ENCODE measurements at places on chromosomes 1 and 21.
A peak's percentile ranks its signal among the peaks of the same experiment; 100 is the strongest.

GRCh38 chr1:58162952-58163550, 383.5 kb downstream of the OMA1 start:
- DNase-seq = peak; percentile 3

GRCh38 chr21:41507521-41508414, at the start of gene TMPRSS2:
TMPRSS2 (minus strand) TSS chr21:41508158; CDS start chr21:41498133, 10,025 bp downstream.
- no peak for DNase-seq

GRCh38 chr21:42627527-42628289, 25.7 kb upstream of the PDE9A start:
- DNase-seq = no peak

DNA sequence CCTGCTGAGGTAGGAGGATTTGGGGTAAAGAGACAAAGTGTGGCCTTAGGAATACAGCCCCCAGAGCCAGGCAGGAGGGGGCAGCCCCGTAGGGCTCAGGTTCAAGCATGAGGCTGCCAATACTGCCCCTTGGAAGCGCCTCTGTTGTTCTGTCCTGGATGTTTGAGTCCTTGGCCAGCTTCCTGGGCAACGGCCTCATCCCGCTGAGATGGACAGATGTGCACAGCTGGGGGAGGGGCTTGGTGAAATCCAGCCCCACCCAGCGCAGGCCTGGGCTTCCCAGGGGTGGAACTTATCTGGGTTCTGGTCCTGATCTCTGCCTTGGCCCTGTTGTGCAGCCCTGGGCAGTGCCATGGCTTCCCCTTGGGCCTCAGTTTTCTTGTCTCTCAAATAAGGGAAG, 34.8 kb upstream of the MAN1C1 start:
- no peak for DNase-seq

- DNase-seq = no peak
Observed at GRCh38 chr1:56080123-56080522, 499.2 kb downstream of the PLPP3 start.

DNA sequence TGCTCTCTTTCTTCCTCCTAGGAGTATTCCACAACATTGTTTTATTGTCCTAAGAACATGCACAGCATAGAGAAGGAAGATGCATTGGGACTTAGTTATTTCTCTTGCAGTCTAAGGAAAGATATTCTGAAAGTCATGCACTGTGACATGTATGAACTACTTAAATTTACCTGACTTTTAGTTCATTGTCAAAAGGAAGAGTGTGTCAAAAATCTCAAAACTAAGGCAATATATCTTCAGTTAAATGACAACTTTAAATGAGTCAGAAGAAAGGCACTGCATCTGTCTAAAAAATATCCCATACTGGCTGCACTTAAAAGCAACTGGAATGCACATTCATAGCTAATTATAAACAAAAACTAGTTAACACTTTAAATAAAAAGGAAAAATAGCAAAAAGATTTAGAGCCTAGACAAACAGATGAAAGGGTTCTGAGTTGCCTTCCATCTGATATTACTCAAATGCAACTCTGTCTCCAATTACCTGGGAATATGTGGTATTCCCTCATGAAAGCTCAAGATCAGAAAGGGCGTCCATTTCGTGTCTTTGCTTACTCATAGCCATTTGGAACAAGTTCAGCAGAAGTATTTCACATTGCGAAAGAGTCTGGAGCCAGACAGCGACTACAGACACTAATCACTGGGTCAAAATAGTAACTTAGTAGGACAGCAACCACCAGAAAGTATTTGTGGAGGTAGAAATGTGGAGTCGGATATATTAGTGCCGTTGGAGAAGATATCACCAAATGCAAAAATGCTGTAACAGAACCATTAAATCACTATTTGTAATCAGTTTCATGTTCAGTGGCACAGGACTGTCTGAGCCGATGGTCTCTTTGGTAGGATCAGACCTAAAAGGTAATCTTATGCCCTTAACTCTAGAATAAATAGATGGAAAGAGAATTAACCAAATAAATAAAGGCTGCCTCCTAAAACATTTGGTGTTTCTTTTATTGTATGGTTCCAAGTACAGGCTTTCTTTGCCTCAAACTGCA, 225.7 kb downstream of the GREM2 start:
- peak; percentile 75 for DNase-seq

DNA sequence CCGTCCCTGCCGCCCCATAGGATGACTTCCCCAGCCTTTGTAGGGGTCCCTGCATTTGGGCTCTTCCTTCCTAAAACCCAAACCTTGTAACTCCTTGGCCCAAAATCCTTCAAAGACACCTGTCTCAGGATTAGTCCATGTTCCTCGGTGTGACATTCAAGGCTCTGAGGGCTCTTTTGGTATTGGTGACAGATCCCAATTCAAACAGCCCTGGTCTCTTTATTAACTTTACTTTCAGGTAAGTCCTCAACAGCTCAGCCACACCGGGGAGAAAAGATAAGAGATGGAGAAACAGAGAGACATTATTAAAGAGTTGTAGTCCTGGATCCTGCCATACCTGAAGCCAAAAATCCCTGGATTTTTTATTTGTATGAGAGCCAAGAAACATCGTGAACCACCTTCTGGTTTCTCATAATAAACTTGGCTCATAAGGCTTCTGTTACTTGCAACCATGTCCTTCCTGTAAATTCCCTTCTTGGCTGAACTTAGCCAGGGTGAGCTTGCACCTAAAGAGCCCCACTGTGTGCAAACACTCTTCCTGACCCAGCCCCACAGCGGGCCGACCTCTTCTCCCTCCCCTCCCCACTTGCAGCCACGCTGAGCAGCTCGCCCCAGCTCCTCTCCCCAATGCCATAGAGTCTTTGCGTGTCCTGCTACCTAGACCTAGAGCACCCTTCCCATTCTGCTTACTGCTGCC, 7.9 kb upstream of the MATN1 start:
- DNase-seq = no peak

DNA sequence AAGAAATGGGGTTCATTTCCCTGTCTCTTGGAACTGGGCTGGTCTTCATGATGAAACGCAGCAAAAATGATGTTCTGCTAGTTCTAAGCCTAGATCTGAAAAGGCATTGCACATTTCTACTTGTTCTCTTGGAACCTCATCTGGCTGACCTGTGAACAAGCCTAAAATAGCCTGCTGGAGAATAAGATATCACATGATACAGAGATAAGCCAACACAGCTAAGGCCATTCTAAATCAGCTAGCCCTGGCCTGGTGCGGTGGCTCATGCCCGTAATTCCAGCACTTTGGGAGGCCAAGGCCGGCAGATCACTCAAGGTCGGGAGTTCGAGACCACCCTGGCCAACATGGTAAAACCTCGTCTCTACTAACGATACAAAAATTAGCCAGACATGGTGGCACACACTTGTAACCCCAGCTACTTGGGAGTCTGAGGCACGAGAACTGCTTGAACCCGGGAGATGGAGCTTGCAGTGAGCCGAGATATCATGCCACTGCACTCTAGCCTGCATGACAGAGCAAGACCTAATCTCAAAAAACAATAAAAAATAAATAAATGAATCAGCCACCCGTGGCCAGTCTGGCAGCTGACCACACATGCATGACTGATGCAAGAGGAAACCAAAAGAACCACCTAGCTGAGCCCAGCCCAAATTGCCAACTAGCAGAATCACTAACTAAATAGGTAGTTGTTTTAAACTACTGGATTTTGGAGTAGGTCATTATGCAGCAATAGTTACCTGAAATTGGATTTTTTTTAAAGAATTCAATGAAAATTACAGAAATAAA, 18.0 kb downstream of the CD244 start:
- no peak for DNase-seq

DNA sequence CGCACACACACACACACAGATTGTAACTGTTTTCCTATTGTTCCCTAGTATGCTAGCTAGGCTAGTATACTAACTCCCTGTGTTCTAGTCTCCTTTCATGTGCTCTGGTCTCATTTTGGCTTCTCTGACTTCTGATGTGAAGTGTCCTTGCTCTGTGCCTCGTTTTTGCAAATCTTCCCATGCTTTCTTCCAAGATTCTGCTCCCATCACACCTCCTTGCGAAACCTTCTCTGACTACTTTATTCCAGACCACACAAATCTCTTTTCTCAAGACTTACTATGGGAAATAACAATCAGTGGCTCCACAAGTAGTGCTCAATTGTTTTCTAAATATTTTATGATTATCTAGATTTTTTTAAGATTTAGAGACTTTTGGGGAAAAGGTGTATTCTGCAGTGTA, 10.3 kb downstream of the PRRX1 start:
- DNase-seq = no peak

GRCh38 chr1:230149751-230150584, 82.9 kb downstream of the GALNT2 start:
- no peak for DNase-seq

- no peak for DNase-seq
Observed at GRCh38 chr1:38131024-38131585, 84.5 kb upstream of the POU3F1 start.

DNA sequence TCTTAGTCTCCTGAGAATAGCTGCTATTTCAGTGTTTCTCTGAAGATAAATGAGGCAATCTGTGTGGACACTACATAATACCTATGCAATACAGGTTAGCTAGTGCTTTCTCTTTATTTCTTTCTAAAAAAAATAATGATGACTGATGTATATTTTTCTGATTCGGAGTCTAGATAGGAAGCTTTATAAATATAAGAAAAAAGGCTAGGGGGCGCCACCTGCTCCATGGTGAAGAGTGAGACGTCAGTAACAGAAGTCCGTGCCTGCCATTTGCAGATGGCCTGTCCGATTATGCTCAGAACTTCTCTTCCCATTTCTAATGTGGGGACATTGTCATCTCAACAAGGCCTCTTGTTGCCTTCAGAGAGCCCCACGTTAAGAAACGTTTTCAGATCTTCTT, 26.4 kb downstream of the QSOX1 start:
- DNase-seq = no peak

DNA sequence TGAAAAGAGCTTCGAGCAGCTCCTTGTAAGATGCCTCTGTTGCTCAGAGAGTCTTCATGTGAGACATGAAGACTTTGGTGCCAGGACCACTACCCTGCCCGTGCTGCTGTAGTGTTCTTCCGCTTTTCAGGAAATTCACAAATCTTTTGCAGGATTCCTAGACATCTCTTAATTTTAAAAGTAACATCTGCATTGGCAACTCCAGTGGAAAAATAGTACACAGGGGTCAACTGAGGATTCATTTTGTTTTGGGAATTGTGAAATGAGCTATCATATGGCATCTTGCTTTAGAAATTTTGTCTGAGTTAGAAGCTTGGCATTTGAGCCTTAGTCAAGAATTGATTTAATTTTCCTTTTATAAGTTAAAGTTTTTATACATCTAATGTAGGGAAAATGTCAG, 7.2 kb downstream of the PRDM2 start:
- no peak for DNase-seq

DNA sequence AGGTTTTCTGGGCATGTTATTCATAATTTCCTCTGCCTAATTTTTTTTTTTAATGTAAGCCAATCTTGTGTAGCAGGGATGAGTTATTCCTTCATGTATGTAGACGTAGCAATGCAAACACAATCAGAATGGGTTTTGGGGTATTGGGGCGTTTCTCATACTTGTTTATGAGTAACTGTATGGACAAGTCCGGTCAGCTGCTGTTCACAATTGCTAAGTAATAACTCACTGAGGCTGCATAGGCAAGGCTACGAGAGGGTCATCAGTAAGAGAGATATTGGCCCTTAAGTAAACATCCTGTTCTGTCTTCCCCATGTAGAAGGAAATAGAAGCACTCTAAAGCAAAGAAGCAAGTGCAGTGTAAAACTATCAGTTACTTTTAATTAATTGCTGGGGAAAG, 9.5 kb upstream of the TARS2 start:
- DNase-seq = peak; percentile 19

DNA sequence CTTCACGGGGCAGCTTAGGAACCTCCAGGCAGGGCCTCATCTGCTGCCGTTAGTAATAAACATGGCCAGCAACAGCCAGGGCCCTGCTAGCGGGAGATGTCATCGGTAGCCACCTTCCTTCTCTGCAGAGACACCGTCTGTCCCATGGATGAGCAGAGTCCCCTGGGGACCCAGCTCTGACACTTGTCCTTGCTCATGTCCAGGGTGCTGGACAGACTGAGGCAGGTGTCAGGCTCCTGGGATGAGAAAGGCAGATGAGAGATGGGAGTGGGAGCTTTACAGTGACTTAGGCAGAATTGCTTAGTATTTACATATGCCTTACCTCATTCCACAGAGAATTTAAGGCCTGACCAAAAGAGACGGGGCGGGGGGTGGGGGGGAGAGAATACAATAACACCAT, 25.0 kb downstream of the CAPN2 start:
- DNase-seq = no peak

DNA sequence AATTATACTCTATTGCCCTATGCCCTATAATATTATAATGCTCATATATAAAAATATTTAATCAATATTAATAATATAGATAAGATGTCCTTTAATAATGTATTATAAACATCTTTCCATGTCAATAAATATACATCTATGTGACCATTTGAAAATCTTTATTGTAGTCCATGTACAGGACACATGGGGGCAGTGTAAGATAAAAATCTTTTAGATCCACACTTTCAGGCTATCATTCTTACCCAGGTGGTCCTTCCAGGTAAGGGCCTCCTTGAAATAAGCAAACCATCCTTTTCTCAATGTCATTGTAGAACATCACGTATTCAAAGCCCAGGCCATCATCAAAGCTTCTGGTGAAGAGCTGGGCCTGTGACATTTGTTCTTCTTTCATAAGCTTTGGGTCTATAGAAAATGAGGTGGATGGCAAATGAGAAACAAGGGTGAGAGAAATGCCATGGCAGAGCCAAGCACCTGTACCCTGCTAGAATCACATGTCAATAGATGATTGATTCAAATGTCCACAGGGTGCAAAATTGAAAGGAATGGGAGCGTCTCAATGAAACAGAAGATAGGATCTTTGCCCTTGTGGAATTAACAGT, 20.2 kb downstream of the THEM4 start:
- DNase-seq = no peak

- DNase-seq = no peak
Observed at GRCh38 chr1:234397732-234398131, 24.5 kb downstream of the COA6 start.

GRCh38 chr1:52266507-52266906, 99.5 kb downstream of the CC2D1B start:
- DNase-seq = no peak

- DNase-seq = no peak
Observed at GRCh38 chr1:150563340-150564038, 14.3 kb downstream of the ADAMTSL4 start.

DNA sequence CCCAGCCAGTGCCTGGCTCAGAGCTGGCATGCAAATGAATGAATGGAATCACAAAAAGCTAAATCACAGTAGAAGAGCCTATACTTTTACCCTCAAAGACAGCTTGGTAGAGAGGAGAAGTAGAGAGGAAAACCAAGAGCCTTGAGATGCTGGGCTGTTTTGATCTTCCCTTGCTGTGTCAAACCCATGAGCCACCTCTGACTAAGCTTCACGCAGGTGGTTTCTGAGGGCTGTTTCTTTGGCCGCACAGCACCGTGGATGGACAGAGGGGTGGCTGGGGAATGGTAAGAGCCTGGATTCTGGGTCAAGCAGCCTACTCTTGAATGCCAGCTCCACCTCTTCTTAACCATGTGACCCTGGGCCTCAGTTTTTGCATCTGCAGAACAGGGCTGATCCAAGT, 18.6 kb downstream of the ABCG1 start:
- no peak for DNase-seq

- no peak for DNase-seq
Observed at GRCh38 chr21:27301220-27301619, 334.3 kb upstream of the ADAMTS5 start.

- DNase-seq = no peak
Observed at GRCh38 chr1:236089046-236089773, 24.3 kb upstream of the NID1 start.

GRCh38 chr1:97093741-97094140, 372.2 kb downstream of the PTBP2 start:
- DNase-seq = peak; percentile 52

GRCh38 chr1:181742426-181742825, 259.1 kb downstream of the CACNA1E start:
- DNase-seq = no peak

- DNase-seq = no peak
Observed at GRCh38 chr21:33816174-33816573, 99.4 kb downstream of the ATP5PO start.

All from AG04449 (cell line).